Fibroblast of lung (primary cell): ENCODE measurements at places on chromosomes 12 and 14. TPM values are rescaled to one million over a fixed set of nuclear protein-coding genes. Genes with fewer than 3 reads are reported as not detected.

- no peak for DNase-seq
Measured at GRCh38 chr14:104784846-104785707, 10.5 kb downstream of the AKT1 start.

DNA sequence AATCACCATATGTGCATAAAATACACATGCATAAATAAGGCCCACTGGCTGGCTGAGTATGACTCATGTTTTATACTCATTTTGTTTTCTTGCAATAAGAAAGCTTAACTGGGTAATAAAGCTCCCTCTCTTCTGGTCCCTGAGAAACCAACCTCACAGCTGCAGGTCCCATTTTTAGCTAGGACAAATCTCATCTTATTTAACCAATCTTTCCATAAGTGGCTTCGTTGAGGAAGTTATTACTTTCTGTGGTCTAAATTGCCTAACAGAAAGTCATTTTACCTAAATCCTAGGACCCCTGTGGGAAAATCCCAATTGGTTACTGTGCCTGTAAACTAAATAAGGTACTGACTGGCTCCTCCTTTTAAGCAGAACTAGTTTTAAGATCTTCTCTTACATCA, 232.8 kb upstream of the FBXO33 start:
- DNase-seq, result no peak

The KRT79 gene
- not detected in 2 replicates for polyA plus RNA-seq

DNA sequence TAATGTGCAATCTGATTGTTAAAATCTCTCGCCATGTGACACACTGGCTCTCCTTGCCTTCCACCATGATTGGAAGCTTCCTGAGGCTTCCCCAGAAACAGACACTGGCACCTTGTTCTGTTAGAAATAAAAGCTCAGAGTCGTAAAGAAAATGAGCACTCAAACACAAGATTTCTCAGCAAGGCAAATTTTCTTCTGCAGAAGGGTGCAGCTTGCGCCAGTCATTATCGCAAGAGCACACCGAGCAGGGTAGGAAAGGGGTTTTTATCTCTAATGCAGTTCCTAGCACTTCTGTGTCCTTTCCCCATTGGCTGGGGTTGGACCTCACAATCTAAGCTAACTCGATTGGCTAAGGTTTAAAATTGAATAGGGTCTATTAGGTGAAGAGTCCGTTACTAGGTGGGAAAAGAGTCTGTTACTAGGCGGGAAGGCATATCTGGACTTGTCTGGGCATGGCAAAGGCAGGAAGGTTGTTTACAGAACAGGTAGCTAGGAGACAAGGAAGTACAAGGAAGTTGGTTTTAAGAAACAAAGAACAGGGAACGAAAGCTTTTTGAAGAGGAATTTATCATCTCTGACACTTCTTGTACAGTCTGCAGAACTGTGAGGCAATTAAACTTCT, 62.6 kb upstream of the BICD1 start:
- no peak for DNase-seq

DNA sequence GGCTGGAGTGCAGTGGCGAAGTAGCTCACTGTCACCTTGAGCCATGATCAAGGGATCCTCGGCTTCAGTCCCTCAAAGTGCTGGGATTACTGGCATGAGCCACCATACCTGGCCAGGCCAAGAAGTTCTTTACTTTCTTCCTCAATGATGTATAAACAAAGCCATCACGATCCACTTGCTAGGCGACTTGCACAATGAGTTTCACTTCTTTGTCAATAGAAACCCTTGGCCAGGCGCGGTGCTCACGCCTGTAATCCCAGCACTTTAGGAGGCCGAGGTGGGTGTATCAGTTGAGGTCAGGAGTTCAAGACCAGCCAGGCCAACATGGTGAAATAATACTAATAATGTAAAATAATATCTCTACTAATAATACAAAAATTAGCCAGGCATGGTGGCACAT, 14.4 kb upstream of the SPSB2 start:
- no peak for DNase-seq

The RFX4 gene
- not detected in 2 replicates for polyA plus RNA-seq

The NANOG gene
- 0.02 TPM in 1 of 2 replicates, not detected in the other for polyA plus RNA-seq

The GLI1 gene
- polyA plus RNA-seq, result 0.40 and 0.97 TPM in 2 replicates

GRCh38 chr12:117130801-117131200, 31.6 kb upstream of the TESC start:
- DNase-seq, result no peak

GRCh38 chr12:57222286-57223190, 5.9 kb downstream of the NXPH4 start:
- DNase-seq, result no peak

The CD163 gene
- 0.03 TPM in 1 of 2 replicates, not detected in the other for polyA plus RNA-seq

The DLK1 gene
- polyA plus RNA-seq, result not detected in 2 replicates

- peak; percentile 56 for DNase-seq
Measured at GRCh38 chr14:85991156-85991555, 461.2 kb downstream of the FLRT2 start.

- DNase-seq, result no peak
Measured at GRCh38 chr12:39369756-39370155, 73.2 kb downstream of the KIF21A start.

DNA sequence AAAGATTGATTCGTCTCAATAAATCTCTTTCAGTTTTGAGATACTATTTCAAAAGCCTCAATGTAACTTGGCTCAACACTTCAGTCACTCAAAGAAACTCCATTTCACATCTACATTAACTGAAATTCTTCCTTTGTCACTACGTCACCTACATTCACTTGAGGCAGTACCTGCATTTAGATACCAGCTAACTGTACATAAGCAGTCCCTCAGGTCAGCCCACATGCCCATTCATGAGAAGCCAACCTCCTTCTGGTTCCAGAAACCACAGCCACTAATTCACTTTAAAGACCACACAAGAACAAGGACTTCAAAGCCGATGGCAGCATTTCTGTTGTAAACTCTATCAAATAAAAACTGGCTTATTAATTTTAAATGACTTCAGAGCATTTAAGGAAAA, 43.0 kb downstream of the SETD3 start:
- no peak for DNase-seq

GRCh38 chr14:44180975-44181374, 326.1 kb downstream of the FSCB start:
- no peak for DNase-seq

DNA sequence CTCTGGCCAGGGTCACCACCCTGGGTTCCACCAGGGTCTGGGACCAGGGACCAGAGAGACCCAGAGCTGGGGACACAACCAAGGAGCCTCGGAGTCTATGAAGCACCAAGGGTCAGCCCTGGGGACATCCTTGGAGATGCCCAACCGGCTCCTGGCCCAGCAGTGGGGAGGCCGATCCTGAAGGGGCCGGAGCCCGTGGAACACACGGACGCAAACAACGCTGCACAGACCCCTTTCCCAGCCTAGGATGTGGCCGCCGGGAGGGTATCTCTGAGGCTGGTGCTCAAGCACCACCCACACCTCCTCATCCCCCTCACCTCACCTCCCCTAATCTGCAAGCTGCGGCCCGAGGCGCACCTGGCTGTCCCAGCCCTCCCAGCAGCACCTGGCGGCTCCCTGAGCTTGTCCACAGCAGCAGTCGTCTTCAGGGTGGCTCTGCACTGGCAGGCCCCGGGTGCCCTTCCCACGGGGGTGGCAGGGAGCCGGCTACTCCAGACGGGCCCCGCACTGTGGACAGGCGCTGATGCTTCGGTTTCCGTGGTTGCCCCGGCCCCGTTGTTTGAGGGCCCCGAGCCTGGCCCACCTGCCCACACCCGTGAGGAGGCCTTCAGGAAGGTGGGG, 146.8 kb upstream of the C14orf180 start:
- no peak for DNase-seq

DNA sequence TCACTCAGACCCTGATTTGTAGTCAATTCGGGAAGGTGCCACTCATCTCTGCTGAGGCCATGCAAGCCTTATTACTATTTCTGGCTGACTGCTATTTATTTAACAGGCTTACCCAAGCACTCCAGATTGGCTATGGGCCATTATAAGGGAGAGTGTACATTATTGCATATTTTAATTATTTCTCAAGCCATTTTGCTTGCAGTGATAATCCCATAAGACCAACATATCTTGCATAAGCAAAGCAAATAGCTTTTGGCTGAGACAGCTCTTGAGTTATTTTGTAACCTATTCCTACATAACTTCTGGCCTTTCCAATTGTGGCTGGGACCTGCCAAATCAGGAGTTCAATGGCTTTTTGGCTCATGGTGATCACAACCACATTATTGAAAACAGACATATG, 509.6 kb upstream of the USP15 start:
- DNase-seq, result no peak

DNA sequence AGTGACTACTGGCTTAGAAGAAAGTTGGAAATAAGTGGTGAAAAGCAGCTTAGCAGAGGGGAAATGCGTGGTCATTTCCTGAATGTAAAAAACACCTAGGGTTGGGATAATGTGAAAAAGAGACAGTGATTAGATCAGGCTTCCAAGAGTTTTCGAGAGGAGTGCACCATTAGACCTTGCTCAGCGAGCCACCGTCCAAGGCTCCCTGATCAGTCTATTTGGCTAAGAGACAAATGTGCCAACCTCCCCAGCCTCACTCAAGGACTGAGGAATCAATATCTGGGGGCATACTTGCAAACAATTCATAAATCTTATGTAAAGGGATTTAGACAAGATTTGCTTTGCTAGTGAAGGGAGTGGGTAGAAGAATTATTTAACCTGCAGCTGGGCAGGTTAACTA, 594.5 kb downstream of the NRXN3 start:
- no peak for DNase-seq

GRCh38 chr14:50658203-50658602, 9.9 kb downstream of the SAV1 start:
- peak; percentile 65 for DNase-seq
